ENCODE measurements at places on chromosomes 5 and 9. TPM values are rescaled to one million over a fixed set of nuclear protein-coding genes. Genes with fewer than 3 reads are reported as not detected.

GRCh38 chr9:97984188-97985057, 1.3 kb downstream of the ANP32B start:
- peak; percentile 77 for DNase-seq

The SSBP2 gene
- total RNA-seq = 6.4 TPM

- no peak for DNase-seq
Measured at GRCh38 chr9:13957089-13957488, 356.9 kb downstream of the NFIB start.

- DNase-seq = no peak
Measured at GRCh38 chr9:89608641-89609335, 4.0 kb downstream of the GADD45G start.

GRCh38 chr9:656926-657568, 184.4 kb upstream of the DMRT1 start:
- DNase-seq = no peak

DNA sequence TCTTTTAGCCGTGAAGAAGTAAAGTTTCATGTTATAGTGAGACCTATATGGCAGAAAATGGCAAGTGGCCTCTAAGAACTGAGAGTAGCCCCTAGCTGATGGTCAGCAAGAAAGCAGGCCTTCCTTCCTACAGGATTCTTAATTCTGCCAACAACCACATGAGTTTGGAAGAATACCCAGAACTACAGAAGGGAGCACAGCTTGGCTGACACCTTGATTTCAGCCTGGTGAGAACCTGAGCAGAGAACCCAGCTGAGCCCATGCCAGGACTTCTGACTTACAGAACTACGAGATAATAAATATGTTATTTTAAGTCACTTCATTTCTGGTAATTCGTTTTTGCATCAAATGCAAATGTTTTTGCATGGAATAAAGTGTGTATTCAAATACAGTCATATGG, 5.9 kb upstream of the FBXL17 start:
- no peak for DNase-seq

- DNase-seq = no peak
Measured at GRCh38 chr9:124814164-124814535, 37.2 kb downstream of the OLFML2A start.

DNA sequence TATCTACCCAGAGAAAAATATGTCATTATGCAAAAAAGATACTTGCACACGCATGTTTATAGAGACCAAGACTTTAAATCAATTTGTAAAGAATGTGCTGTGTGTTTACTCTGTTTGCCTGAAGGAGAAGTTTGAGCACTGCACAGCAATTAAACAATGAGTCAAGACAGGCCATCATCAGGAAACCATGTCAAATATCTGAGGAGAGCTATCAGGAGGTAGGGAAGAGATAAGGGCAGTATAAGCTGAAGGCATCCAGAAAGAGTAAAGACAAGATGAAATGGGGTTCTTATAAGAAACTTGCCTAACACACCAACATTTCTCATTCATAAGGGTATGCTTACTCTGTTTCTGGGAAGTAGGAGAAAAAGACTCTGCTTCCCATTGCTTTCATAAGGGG, 405.8 kb upstream of the PTGER4 start:
- no peak for DNase-seq

- DNase-seq = peak; percentile 90
Measured at GRCh38 chr9:137277329-137278041, at the start of gene TOR4A. Gene TOR4A (plus strand): TSS chr9:137277726. CDS start chr9:137278690, 964 bp downstream.

The GZMA gene
- not detected for total RNA-seq

DNA sequence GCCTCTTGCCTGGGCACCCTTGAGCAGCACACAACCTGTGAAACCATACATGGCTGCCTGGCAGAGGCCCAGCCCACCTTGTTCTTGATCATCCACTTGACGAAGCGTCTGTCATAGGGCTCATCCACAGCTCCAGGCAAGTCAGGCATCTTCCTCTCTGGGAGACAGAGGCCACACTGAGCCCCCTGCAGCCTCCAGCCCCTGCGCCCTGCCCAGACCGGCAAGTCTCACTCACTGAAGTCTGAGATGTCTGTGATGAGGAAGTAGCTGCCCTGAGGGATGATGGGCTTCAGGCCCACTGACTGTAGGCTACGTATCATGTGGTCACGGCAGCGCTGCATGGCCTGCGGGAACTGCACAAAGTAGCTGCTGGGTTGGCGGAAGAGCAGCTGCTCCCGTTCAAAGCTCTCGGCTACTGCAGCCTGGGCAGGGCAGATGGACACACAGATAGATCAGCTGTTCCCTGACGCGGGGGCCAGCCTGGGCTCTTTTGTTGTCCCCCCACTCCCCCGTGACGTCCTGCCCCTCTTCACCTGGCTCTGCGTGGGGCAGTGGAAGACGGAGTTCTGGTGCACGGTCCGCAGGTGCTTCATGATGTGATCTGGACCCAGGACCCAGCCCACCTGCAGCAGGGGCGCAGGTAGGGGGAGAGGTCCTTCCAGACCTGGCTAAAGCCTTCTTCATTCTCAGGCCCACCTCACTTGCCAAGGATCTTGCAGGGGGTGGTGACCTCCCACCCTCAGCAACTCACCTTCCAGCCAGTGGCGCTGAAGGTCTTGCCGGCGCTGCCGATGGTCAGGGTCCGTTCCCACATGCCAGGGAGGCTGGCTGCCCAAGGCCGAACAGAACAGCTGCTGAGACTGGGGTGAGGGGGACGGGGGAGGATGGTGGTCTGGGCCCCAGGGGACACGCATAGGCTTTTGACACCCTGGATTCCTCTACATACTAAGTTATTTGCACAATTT, 5.9 kb upstream of the SPOUT1 start:
- DNase-seq = no peak

- DNase-seq = no peak
Measured at GRCh38 chr9:111179577-111179976, 141.3 kb upstream of the LPAR1 start.

DNA sequence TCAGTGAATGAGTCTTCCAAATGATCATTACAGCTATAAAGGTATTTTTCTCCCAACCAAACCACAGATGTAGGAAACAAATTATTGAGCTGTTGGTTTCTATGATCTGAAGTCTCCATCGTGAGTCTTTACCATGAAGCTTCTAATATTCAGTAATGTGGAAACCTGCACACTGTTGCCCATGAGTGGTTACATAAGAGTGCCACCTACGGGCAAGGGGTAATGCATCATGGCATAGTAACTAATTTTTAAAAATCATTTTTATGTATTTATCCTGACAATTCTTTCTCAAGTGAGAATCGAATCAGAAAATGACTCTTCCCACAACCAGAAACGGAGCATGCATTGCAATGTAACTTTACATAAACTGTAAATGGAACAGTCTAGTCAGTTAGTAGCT, 282.5 kb upstream of the SMARCA2 start:
- no peak for DNase-seq

DNA sequence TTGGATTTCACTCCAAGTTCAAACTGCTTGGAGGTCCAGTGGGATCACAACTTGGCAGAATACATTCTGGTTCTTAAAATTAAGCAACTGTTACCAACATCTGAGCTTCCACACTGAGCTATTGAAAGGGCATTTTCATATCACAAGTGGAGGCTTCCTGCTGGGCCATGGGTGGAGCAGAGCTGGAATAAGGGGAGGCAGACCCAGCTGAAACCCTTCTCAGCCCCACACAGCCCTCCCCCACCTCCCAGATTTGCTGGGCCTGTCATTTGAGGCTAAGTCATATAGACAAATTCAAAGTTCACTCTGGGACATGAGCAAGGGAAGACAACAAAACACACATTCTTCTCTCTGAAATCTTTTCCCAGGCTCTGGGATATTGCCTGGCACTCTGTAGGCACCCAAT, 79.9 kb downstream of the ACTL7B start:
- no peak for DNase-seq

GRCh38 chr5:153147891-153148623, 342.4 kb upstream of the GRIA1 start:
- DNase-seq = peak; percentile 41

DNA sequence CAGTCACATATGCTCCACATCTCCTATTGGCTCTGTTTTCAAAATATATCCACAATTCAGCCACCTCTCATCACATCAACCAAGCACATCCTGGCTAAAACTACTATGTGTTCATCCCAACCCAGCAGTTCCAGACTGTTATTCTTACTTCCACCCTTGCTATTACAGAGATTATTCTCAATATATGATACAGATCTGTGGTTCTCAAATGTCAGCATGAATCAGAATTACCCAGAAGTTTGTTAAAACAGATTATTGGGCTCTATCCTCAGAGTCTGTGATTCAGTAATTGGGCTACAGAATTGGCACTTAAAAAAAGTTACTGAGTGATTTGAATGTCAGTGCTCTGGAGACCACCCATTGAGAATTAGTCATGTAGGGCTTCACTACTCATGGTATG, 78.8 kb upstream of the IZUMO3 start:
- DNase-seq = no peak

GRCh38 chr9:105065098-105066088, 137.4 kb upstream of the ABCA1 start:
- no peak for DNase-seq

The ACOT12 gene
- total RNA-seq = not detected

- no peak for DNase-seq
Measured at GRCh38 chr5:179839328-179840256, 18.9 kb downstream of the SQSTM1 start.

GRCh38 chr5:59483971-59484472, 409.5 kb downstream of the PDE4D start:
- no peak for DNase-seq

DNA sequence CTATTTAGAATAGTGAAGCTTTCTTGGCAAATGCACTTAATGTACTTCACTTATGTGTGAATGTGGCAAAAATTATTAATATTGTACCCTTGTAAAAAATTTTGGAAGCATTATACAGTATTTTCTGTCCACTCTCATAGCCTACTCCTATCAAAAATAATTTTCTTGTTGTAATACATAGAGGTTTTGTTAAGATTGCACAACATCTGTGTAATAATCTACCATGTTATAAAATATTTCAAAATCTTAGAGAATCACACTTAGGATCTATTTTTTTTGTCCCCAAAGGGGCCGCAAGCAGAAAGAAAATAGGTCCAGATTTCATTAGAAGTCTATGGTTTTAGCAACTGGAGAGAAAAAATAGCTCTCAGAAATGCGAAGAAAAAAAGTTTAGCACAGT, 945.9 kb downstream of the CDH18 start:
- no peak for DNase-seq

GRCh38 chr5:145834554-145834916, 607 bp downstream of the PRELID2 start:
- no peak for DNase-seq

The NFIB gene
- 29.0 TPM for total RNA-seq

The PCDHB8 gene
- not detected for total RNA-seq

- DNase-seq = no peak
Measured at GRCh38 chr9:18759827-18760226, 273.2 kb downstream of the SAXO1 start.

The QRFP gene
- total RNA-seq = not detected

The SLC34A1 gene
- total RNA-seq = not detected

DNA sequence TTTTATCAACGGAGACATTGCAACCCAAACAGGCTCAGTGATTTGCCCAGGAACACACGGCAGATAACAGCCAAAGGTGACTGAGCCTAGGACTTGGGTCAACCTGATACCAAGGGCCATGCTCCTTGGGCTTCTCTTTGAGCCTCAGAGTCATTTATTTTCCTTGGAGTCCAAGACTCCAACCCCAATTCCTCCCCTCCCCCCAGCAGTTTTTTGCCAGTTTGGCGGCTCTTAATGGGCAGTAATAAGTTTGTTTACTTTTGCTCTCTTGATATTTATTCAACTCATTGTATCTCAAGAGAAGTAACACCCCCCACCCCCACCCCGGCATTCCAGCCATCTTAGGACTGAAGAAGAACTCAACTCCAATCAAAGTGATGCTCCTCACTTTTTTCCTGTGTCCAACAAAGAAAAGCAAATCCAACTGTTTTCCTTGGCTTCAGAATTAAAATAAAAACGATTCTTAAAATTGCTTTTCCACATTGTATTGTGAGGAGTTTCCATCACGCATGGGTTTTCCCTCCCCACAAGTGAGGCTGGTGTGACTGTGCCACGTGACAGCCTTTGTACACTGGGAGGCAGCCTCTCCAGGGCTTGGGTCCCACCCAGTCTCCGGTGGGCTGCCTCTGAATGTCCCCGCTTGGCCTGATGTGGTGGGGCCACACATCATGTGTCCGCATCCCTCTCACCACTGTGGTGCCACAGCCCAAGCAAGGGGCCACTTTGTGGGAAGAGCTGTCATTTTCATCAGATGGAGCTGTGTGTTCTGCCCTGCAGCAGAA, 9.1 kb downstream of the ANGPTL2 start:
- no peak for DNase-seq

DNA sequence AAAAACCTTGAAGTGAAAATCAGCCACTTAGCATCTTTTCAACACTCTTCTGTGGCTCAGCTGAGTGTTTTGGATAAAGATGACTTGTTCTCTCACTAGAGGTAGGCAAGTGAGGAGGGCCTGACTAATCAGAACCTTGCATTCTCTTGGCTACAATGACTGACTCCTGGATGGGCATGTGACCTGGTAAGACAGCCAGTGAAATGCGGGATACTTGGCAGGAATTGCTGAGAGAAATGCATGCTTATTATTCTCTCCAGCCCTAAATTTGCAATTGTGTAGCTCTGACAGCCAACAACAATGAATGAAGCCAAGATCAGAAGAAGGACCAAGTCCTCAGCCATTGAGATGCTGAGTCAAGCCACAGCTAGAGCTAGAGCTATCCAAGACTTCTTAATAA, 490.5 kb upstream of the ZNF608 start:
- DNase-seq = no peak

DNA sequence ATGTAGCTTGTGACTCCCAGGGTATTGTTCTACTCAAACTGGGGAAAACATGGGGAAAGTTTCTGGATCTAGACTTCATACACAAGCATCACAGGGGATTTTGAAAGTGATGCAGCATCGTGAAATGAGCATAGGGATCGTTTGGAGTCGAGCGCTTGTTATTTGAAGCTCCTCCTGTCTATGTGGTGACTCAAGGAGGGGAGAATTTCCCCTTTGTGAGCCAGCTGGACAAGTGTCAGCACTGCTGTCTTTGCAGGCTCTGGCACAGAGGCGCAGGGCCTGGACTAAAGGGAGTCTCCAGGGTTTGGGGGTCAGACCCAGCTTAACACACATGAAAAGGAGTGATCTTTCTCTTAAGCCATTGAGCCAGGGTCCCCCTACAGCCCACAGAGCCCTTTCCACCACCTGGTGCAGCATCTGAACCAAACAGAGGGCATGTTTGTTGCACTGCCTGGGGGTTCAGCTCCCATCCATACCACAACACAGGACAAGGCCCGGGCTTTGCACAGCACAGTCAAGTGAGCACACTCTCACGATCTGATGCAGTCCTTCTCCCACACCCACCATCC, 51.0 kb downstream of the IRF1 start:
- no peak for DNase-seq

The CCL19 gene
- not detected for total RNA-seq

- no peak for DNase-seq
Measured at GRCh38 chr9:133706307-133707050, 31.7 kb downstream of the SARDH start.

DNA sequence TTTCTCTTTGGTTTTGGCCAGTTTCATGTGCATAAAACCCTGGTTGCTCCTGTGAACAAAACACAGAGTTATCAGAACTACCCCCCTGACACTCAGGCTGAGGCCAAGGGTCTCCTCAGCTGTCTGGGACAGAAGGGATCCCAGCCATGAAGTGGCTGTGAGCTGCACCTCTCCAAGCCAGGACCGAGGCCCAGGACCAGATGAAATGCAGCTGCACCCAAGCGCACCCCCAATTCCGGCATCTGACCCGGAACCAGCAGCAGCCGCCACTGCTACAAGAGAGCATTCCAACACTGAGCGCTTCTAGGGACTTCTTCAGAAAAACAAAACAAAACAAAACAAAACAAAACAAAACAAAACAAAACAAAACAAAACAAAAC, 16.0 kb upstream of the SLC25A51 start:
- DNase-seq = no peak

The BHMT gene
- total RNA-seq = not detected

The PLCXD3 gene
- 0.11 TPM for total RNA-seq

- DNase-seq = peak; percentile 43
Measured at GRCh38 chr5:133818031-133818431, 150.4 kb downstream of the C5orf15 start.

Data from PC-9 (cell line).